Kidney tubule cell (primary cell): ENCODE measurements at places on chromosomes 2 and 18.

GRCh38 chr2:2170189-2170588 is 160.9 kb downstream of the MYT1L start:
- DNase-seq = no peak

- DNase-seq = peak; percentile 57
Observed at GRCh38 chr2:95007822-95008221, 17.7 kb upstream of the MAL start.

DNA sequence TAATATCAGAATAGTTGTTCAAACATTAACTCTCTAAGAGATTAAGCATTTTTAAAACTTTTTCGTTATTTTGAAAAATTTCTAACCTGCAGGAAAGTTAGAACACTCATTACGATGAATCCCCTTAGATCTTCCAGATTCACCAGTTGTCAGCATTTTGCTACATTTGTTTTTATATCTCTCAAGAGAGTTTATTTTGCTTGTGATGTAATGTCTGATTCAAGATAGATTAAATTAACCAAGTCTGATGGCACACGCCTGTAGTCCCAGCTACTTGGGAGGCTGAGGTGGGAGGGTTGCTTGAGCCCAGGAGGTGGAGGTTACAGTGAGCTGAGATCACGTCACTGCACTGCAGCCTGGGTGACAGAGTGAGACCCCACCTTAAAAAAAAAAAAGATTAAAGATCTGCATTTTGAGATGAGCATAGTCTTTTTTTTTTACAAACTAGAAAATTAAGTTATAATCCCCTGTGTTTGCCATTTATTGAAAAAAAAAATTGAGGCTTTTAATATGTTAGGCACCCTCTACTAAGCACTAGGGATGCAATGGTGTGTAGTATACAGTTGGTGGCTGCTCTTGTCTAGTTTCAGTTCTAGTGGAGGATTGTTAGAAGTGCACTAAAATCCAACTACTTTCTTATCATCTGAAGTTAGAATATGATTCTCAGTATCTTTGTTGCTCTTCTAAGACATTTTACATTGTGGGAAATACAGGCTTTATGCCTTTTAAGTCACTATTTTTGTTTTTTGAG is 20.9 kb downstream of the RAB10 start:
- no peak for DNase-seq

DNA sequence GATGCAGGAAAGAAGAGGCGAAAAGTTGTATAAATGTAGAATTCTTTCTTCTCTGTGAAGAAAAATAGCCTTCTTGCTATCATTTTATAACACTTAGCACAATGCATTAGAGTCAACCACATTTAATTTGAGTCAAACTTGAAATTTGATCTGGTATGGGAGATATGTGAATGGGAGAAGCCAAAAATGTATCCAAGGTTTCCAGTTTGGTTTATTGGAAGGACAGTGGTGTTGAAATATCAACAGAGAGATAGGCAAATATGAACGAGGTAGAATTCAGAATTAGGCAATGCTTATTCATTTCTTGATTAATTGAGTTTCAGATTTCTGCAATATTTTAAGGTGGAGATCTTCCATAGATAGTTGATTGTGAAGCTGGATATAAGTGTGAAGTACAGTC is 991.9 kb upstream of the CHAC2 start:
- DNase-seq = no peak

DNA sequence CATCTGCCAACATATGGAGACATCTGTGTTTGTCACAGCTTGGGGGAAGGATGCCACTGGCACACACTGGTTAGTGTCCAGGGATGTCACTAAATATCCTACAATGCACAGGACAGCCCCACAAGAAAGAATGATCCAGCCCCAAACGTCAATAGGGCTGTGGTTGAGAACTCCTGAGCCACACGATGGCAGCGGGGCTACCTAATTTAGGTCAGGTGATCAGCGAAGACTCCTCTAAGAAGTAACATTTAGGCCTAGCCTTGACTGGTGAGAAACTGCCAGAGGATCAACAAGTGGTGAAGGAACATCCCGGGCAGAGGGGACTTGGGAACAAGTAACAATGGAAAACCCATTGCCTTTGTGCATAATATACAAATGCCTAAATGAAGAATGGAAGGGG is 5.0 kb upstream of the TGIF1 start:
- DNase-seq = no peak

- DNase-seq = peak; percentile 66
Observed at GRCh38 chr2:12556762-12557161, 160.0 kb upstream of the TRIB2 start.

GRCh38 chr2:60612033-60612432 is 58.6 kb upstream of the BCL11A start:
- DNase-seq = no peak

DNA sequence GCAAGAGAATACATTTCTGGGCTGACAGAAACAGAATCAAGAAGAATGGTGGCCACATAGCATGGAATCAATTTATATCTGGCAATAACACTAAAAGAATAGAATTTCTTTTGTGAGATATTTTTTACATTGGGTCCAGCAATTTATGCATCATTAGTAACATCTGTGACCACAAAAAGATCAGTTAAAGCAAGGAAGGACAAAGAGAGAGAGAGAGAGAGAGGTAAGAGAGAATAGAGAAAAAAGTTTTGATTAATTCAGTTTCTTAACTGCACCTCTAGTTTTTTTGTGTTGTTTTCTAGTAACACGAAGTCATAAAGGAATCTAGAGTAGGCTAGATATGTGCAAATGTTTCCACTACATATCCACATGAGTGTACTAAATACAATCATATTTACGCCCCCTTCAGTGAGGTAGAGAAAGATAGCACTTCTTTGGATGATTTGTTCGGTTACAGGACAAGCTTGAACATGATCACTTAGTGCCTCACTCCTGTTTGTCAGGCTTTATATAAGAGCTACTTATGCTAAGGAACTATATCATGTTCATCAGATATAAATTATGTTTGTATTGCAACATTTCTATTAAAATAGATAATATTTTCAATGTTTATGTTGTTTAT is 247.4 kb upstream of the COL3A1 start:
- no peak for DNase-seq

DNA sequence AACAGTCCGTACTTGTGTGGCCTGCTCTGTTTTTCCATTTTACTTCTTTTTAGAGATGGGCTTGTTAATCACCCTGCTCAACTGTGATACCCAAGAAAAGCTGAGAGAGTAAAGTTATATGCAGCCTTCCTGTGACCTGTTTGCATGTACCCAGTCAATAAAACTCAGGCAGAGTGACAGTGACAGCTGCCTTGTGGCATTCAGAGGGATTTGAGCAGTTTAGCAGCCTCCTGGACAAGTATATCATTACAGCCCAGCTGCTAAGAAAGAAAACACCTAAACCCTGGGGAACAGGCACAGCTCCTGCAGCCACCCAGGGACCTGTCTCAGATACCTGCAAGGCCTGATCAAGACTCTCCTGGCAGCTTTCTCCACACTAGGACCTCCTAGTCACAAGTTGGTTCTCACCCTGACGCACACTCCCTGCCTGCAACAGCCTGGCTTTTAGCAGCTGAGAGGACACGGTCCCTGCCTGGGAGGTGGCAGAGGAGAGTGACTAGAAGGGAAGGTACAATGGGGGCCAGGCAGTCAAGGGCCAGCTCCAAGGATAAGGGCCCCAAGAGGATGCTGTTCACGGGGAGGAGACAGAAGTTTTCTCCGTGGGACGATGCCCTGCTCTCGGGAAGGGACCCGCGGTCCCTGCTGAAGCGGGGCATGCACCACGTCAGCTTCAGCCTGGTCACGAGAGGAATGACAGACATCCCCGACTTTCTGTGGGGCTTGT is at the start of gene LRRC30:
Gene LRRC30, plus strand, starts transcription at position 464 of the 724 bp plus-strand sequence. Its CDS starts 50 bp downstream, at position 514.
- no peak for DNase-seq

GRCh38 chr2:191675807-191676721 is 1.9 kb upstream of the NABP1 start:
- DNase-seq = peak; percentile 23

GRCh38 chr18:9958861-9959399 is 45.1 kb downstream of the VAPA start:
- DNase-seq = no peak

DNA sequence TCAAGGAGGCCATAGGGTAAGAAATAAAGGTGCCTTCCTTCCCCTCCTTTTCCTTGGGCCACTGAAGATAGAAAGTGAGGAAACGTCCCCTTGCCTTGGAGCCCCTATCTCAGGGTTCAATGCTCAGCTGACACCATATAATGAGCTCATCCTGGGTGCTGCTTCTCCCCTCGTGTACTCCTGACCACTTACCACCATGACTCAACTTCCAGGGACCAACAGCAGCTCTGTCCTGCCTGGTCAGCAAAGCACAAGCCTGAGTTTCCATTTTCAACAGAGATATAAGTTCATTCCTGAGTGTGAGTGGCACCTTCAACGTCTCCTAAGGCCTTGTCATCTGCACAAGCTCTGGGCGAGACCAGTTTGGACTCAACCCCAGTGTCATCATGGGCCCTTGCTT is 151.2 kb downstream of the CAPN13 start:
- DNase-seq = peak; percentile 80

DNA sequence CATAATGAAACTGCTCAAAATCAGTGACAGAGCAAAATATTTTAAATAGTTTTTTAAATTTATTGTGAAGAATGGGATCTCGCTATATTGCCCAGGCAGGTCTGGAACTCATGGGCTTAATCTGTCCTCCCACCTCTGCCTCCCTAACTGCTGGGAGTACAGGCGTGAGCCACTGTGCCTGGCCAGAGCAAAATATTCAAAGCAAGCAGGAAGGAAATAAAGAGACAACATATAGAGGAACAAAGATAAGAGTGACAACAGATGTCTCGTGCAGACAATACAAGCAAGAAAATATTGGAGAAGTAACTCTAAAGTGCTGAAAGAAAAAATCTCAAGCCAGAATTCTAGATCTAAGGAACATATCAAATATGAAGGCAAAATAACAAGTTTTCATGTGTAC is 5.0 kb upstream of the SCLY start:
- no peak for DNase-seq

DNA sequence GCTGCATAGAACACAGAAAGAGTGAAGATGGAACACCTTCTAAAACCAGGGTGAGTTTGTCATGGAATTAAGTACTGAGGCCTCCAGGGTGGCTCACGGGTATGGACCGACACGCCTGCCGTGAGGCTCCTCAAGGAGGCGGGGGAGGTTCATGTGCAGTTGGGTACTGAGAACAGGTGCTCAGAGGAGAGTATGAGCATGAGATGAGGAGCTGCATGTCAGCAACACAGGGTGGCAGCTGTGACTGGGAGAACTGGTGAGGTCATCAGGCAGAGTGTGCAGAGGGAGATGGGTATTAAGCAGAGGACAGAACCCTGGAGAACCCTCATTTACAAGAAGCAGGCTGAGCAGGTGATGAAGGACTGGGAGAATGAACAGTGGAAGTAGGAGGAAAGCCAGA is 63.2 kb upstream of the KLHL29 start:
- DNase-seq = no peak

DNA sequence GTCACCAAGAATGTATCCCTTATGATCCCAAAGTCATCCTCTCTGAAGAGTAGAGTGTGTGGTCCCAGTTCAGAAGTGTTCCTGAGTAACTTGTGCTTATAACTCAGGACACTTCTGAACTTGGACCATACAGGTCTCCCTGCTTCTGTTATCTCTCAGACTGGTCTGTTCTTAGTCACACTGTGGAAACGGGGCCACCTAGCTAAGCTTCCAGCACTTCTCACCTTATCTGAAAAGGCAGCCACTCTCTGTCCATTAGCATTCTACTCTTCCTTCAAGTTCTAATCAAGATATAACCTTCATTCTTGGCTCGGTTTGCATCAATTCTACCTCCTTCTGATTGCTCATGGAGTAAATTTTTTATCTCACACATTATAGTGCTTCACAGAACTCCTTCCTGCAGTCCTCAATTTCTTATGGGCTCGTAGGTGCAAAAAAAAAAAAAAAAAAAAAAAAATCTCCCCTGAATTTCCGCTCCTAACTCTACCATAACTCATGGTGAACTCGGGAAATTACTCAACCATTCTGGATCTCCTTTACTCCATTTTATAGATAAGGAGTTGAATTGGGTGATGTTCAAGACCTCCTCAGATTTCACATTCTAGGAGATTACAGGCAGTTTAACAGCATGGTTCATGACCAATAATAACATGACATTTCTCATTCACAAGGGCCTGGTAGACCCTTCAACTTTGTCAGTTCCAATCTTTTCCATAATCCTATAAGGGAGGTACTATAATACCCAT is 108.4 kb downstream of the TACR1 start:
- DNase-seq = no peak

- peak; percentile 80 for DNase-seq
Observed at GRCh38 chr2:144513388-144514101, 6.4 kb downstream of the ZEB2 start.

- DNase-seq = no peak
Observed at GRCh38 chr2:181697571-181697970, 17.3 kb upstream of the NEUROD1 start.

GRCh38 chr2:23230885-23231284 is 154.1 kb upstream of the KLHL29 start:
- DNase-seq = no peak

- DNase-seq = no peak
Observed at GRCh38 chr2:203694191-203694590, 12.2 kb upstream of the CD28 start.

DNA sequence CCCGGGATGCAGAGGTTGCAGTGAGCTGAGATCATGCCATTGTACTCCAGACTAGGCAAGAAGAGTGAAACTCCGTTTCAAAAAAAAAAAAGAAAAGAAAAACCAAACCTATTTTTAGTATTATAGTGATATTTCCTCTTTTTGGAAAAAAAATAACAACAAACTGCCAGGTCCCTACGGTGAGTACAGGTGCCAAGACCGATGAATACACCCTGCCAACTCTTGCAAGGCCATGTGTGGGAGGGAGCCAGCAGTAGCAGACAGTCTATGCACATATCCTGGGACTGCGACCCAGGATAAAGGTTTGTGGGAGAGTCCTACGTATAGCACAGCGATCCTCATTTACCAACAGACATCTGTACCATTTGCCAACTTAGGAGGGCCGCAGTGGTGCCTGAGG is 69.6 kb upstream of the DNMT3A start:
- no peak for DNase-seq

DNA sequence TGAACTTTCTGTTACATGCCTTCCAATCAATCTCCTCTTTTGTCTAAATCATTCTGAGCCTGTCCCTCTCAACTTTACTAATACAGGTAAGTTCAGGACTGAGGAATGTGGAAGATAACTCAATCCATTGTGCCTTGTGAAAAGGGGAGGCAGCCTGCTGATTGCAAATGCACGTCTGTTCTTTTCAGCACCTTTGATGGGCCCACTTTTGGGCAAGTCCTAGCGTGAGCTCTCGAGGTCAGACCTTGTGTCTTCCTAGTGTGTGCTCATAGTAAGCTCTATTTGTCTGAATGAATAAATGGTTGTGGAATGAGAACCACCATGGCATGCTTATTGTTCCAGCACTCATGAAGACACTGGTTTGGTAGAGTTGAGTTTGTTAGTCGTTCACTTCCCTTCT is 50.4 kb upstream of the REL start:
- no peak for DNase-seq

GRCh38 chr2:37464067-37464466 is 119.6 kb downstream of the QPCT start:
- no peak for DNase-seq

- DNase-seq = no peak
Observed at GRCh38 chr2:56117764-56118163, 66.0 kb upstream of the CCDC85A start.

GRCh38 chr2:161418715-161419637 is 2.9 kb downstream of the TBR1 start:
- DNase-seq = no peak
